Endothelial cell (in vitro differentiated cells): ENCODE measurements at places on chromosomes 5 and 9.
A peak's percentile ranks its signal among the peaks of the same experiment; 100 is the strongest.

DNA sequence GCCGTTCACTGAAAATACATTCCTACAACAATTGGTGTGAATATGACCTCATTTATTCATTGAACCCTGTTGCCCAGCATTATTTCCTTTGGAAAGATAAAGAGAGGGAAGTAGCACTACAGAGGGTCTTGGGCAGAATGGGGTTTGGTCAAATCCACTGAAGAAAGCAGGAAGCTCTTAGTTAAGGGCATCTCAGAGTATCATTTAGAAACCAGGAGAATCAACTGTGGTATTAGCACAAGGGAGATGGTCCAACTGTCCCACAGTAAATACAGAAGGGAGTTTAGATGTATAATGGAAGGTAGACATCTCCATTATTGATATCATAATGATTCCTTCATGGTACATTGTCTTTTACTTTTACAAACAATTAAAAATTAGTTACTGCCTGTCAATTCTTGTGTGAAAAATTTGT lies 47.1 kb downstream of the LIX1 start:
- no peak for DNase-seq

- DNase-seq: no peak
These were observed 94.2 kb upstream of the S1PR3 start for GRCh38 chr9:88897081-88897480.

GRCh38 chr5:10424124-10424731 lies 17.5 kb upstream of the ROPN1L start:
- peak; percentile 28 for DNase-seq

- DNase-seq: no peak
These were observed 102.5 kb downstream of the GPBP1 start for GRCh38 chr5:57276353-57276752.

- DNase-seq: no peak
These were observed 1090.5 kb upstream of the SEMA6A start for GRCh38 chr5:117665121-117665520.

GRCh38 chr5:174273325-174273724 lies 227.8 kb downstream of the NSG2 start:
- no peak for DNase-seq

GRCh38 chr9:117018966-117019617 lies 332.0 kb downstream of the TRIM32 start:
- no peak for DNase-seq

GRCh38 chr9:135707252-135708138 lies 5.5 kb downstream of the KCNT1 start:
- DNase-seq: no peak

- DNase-seq: peak; percentile 87
These were observed 8.5 kb downstream of the PRR7 start for GRCh38 chr5:177455036-177455660.

GRCh38 chr5:169563369-169563768 lies 20.2 kb upstream of the SPDL1 start:
- DNase-seq: no peak

- no peak for DNase-seq
These were observed 13.6 kb downstream of the SEPTIN8 start for GRCh38 chr5:132763181-132764036.

DNA sequence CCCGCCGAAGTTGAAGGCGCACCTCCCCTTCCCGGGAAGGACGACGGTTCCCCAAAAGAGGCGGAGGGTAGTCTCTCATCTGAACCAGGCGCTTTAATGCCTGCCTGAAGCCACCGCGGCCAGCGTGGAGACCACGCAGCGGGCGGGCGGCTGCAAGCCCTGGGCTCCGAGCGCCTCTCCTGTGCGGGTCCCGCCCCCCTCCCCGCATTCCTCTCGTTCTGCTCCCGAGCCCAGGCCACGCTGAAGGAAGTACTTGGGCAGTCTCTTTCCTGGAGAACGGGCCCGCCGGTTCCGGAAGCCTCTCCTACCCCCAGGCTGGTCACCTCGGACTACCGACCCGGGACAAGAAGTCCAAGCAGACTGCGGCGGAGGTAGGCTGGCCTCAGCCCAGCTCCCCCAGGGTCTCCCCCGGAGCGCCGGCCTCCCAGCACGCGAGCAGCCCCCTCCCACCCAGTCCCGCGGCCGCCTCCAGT lies 571 bp downstream of the PPIC start:
- DNase-seq: peak; percentile 65

DNA sequence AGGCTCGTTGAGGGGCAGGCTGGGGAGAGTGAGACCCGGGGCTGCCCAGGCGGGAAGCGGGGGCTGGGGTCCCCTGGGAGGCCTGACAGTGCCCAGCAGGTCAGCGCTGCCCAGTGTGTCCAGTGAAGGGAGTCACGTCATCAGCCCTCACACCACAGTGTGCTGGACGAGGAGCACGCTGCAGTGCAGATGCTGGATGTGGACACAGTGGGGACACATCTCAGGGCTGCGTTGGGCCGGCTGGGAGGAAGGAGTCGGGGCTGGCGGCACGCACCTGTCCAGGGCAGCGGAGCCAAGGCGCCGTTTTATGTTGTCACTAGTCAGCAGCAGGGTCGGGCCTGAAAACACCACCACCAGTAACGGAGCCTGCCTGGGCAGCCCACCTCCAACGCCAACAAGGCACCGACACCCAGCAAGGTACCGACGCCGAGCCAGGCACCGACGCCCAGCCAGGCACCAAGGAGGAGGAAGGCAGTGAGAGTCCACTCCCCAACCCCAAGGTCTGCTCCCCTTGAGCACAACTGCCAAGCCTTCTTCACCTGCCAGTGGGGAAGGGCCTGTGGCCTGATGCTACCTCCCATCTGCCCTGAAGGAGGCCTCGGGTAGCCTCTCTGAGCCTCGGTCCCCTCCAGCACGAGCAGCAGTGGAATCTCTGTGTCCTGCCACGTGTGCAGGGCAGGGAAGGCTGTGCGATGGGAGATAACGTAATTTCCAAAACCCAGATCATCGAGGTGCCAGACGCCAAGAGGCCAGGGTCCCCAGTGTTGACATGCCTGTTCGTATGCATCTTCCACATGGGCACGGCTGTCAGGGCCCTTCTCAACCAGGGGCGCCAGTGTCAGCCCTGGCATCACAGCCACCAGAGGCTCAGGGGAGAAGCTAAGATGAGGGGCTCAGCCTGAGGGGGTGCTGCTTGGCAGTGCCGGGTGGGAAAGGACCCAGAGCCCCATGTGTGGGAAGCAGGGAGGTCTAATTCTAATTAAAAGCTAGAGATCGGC lies 21.9 kb upstream of the NSMF start:
- no peak for DNase-seq

DNA sequence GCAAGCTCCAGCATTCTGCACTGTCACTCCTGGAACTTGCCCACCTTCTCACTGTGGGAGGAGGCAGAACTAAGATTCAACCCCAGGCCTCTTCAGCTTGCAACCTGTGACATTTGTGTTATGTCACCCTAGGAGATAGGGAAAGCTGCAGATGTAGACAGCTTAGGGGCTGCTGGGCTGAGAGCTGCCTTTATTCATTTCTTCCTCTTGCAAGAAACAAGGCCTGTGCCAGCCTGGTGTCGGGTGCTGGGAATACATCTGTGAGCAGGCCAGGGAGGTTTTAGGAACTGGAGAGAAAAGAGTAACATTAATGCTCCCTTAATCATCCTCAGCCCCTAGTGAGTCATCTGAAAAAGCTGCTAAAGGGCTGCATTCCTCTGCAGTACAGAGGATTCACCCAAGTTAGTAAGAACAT lies 101.8 kb downstream of the FGF18 start:
- DNase-seq: no peak

DNA sequence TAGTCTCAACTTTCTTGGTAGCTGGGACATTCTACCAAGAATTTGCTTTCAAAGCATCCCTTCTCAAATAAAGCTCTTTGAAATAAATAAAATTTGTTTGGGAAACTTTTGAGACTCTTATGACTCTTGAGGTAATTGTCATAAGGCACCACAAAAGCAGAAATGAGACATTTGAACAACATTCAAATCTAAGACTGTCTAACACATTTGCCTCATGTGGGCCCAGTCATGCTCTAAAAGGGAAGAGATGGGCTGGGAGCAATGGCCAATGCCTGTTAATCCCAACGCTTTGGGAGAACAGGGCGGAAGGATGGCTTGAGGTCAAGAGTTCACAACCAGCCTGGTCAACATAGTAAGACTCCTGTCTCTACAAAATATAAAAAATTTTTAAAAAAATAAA lies 26.4 kb downstream of the SLC31A2 start:
- no peak for DNase-seq
